Activated CD8-positive, alpha-beta T cell treated with anti-CD3 and anti-CD28 coated beads for 36 hours (primary cell): ENCODE measurements at places on chromosomes 5 and 9. TPM values are rescaled to one million over a fixed set of nuclear protein-coding genes. Genes with fewer than 3 reads are reported as not detected.

DNA sequence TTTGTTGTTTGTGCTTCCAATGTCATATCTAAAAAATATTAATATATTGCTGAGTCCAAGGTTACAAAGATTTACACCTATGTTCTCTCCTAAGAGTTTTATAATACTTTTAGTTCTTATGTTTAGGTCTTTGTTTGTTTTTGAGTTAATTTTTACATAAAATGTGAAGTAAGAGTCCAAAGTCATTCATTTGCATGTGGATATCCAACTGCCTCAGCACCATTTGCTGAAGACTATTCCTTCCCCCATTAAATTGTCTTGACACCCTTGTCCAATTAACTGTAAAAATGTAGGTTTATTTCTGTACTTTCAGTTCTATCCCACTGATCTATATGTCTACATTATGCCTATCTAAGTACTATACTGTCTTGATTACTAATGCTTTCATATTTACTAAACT lies 35.7 kb downstream of the TTC33 start:
- no peak for DNase-seq
- H3K27me3 ChIP-seq: no peaks in the 10 kb centered on the region
- H3K4me1 ChIP-seq: peaks cover 16% of the 10 kb centered on the region
- no peak overlapping the region for H3K27ac ChIP-seq
- no peak overlapping the region for H3K4me3 ChIP-seq

Gene NEURL1B
- 0.18 TPM for total RNA-seq

DNA sequence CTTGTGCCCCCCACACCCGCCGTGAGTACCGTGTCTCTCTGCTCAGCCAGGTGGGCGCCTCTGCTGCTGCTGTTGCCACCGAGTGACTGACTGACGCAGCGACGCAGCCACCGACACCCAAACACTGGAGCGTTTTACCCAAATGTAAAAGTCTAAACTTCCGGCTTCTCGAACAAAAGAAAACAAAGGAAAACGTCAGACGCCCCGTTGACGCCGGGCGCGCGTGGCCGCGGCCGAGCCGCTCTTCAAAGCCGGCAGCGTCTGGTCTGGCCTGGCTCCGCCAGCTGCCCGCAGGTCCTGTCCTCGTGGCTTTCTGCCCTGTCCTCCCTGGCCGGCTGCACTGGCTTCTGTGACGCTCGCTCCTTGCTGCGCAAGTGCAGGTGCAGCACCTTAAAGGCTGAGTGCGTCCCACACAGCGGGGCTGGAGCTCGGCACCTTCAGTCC lies 41.4 kb upstream of the CLPTM1L start:
- H3K27ac ChIP-seq: peak overlapping the region; percentile 87
- peak overlapping the region; percentile 80 for H3K4me3 ChIP-seq
- H3K27me3 ChIP-seq: no peaks in the 10 kb centered on the region
- no peaks in the 10 kb centered on the region for H3K36me3 ChIP-seq

DNA sequence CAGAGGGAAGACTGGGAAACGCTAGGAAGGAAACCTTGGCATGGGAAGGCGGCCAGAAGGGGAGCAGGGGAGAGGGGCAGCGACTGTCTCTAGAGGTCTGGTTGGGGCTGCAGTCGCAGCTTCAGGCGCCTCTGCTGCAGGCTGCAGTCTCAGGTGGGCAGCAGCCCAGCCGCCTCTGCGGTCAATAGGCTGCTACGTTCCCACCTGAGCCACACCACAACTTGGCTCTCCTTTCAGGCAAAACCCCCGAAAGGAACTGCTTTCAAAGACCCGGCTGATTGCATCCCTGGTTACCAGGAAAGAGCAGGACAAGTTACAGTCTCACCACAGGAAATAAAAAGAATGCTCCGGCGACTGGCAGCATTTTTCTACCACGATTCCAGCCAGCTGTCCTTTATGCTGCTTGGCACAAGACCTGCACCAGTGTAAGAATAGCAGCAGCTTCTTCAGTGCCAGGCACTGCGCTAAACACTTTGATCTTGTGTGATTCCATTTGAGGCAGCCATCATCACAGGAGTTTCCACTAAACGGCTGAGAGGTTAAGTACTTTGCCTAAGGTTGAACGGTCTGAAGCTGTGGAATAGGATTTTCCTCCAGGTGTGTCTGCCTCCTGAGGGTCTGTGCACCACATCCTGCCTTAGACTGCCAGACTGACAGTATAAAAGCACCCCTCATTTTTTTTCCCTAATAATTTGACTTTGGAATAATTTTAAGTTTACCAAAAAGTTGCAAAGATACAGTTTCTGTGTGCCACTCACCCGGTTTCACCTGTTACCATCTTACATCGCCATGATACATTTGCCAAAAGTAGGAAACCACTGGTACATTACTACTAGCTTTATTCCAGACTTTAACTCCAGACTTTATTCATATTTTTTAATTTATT lies 7.5 kb downstream of the RPS14 start:
- peaks cover 16% of the 10 kb centered on the region for H3K4me1 ChIP-seq
- DNase-seq: no peak
- H3K36me3 ChIP-seq: peaks cover 35% of the 10 kb centered on the region
- no peak overlapping the region for H3K4me3 ChIP-seq
- H3K27ac ChIP-seq: peak overlapping the region; percentile 13
- H3K27me3 ChIP-seq: no peaks in the 10 kb centered on the region

DNA sequence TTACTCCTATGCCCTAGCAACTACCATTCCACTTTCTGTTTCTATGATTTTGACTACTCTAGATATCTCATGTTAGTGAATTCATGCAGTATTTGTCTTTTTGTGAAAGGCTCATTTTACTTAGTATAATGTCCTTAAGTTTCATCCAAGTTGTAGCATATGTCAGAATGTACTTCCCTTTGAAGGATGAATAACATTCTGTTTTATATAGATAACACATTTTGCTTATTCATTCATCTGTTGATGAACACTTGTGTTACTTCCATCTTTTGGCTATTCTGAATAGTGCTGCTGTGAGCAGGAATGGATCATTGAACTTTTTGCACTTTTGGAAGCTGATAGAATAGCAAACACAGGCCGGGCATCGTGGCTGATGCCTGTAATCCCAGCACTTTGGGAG lies 140.2 kb upstream of the MYO10 start:
- no peak overlapping the region for H3K27ac ChIP-seq
- H3K27me3 ChIP-seq: no peaks in the 10 kb centered on the region
- H3K4me3 ChIP-seq: no peak overlapping the region
- DNase-seq: no peak
- no peaks in the 10 kb centered on the region for H3K36me3 ChIP-seq

Gene GDNF
- total RNA-seq: not detected

DNA sequence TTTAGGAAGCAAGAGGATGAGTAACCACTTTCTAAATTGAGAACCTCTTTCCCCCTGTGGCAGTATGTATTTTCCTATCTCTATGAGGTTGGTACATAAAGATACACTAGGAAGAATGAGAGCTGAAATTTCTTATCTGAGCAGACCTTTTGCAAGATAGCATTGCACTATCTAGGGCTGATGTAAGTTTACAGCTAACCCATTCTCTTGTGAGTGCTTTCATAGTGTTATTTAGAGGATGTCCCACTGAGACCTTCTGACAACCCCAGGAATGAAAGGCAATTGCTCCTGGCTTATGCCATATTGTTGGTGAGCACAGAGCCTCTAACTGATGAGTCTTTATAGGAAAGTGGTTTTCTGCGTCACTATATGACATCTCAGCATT lies 1209.3 kb upstream of the CDH6 start:
- no peak overlapping the region for H3K27ac ChIP-seq
- no peaks in the 10 kb centered on the region for H3K36me3 ChIP-seq
- no peaks in the 10 kb centered on the region for H3K27me3 ChIP-seq
- DNase-seq: no peak
- H3K4me1 ChIP-seq: no peaks in the 10 kb centered on the region

GRCh38 chr5:160169326-160169725 lies 50.1 kb upstream of the PWWP2A start:
- H3K27ac ChIP-seq: no peak overlapping the region
- no peak for DNase-seq
- no peaks in the 10 kb centered on the region for H3K4me1 ChIP-seq

Gene HARS2
- total RNA-seq: 26.1 TPM

- no peak for DNase-seq
- no peak overlapping the region for H3K4me3 ChIP-seq
- no peaks in the 10 kb centered on the region for H3K36me3 ChIP-seq
Measured at GRCh38 chr5:145718956-145719355, 116.2 kb downstream of the PRELID2 start.

DNA sequence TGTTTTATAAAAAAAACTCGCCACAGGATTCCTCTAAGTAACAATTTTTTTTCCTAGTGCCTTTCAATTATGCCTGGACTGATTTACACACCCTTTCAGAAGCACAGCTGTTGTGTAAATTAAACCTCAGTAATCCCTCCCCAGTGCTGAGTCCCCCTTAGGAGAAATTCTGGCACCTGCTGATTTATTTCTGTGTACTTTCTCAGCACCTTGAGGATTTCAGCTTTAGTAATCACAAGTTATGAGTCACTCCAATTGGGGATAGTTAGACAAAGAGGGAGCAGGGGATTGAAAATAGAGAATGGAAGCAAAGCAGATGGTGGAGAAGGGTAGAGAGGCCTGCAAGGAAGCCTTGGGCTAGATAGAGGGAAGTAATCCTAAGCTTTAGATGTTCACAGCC lies 171.7 kb downstream of the TTLL11 start:
- DNase-seq: no peak
- H3K27me3 ChIP-seq: no peaks in the 10 kb centered on the region
- no peak overlapping the region for H3K4me3 ChIP-seq
- H3K27ac ChIP-seq: no peak overlapping the region
